Right ventricle myocardium superior (tissue), 1 donor: ENCODE measurements at places on chromosomes 2 and 18.

DNA sequence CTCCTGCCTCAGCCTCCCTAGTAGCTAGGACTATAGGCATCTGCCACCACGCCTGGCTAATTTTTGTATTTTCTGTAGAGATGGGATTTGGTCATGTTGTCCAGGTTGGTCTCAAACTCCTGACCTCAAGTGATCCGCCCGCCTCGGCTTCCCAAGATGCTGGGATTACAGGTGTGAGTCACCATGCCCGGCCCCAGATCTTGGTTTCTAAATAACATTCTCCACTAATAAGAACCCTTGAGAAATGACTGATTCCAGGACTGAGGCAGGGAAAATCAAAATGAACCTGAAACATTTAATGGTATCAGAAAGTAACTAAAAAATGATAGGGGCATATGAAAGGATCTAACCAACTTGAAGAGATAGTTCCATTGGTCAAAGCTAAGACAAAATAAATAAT, 34.0 kb downstream of the BMPR2 start:
- DNase-seq = no peak

- DNase-seq = no peak
Observed at GRCh38 chr2:137031731-137032130, 266.4 kb downstream of the THSD7B start.

DNA sequence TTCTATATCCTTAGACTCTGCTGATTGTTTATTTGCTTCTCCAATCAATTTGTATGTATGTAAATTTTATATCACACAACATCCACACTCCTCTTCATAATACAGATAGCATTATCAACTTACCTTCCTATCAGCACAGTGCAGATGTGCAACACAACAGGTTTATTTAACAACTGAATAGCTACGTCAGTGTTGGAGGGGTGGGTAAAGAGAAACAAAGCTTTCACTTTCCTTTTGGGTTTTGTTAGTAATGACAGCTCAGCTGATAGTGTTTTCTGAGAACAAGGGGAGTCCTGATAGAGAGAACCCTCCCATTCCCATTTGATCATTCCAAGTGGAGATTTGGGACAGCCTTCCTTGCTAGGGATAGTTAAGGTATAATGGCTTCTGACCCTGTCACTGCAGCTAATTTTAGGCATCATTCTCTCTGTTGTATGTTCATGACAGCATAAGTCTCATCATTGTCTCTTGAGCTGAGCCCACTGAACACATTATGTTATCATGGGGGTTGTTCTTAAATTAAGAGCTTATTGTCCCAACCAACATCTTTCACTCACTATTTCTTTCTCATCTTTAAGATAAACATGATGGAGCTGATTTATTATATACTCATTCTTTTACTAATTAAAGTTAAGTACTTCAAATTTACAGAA, 227.7 kb downstream of the GPD2 start:
- no peak for DNase-seq

DNA sequence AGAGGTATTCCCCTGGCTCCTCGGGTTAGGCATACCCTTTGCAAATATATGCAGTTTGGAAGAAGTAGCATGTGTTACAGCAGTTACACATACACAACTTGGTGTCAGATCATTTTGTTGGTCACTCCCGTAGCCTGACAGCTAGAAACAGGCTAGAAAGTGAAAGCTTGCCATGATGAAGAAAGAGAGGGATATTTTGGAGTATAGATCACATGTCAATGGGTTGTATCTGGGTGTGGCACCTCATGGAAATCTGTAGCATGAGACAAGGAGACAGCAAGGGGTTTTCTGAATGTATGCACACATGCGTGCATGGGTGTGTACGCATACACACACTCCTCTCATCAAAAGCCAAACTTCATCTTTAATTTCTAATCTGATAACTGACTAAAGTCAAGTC, 1914.5 kb upstream of the PIK3C3 start:
- DNase-seq = no peak

DNA sequence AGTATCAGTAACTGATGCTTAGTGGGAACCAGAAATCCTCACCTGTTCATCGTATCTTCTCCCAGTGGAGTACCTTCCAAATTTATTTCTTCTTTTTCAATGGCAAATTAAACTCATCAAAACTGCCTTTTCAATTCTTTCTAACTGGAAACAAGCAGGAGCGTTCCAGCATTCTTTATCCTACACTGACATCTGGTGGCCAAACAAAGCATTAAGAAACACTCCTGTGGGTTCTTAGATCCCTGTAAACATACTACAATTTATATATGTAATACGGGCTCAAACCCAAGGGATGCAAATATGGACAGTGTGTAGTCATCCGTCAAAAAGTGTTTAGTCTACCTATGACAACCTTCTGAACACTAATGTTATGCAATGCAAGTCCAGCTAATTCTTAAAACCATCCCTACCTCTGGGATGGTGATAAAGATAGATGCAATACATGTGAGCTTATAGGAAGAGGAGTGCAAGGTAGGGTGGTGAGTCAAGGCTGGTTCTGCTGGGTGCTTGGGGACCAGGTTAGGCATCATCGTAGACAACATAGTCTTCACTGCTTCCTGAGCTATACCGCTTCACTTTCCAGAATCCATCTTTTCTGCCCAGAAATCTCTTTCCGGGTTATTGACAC, 375.0 kb downstream of the CTNNA2 start:
- no peak for DNase-seq

GRCh38 chr2:86383844-86384243, 46.4 kb upstream of the REEP1 start:
- DNase-seq = no peak
